ENCODE measurements at places on chromosomes 4 and X.

- no peak for DNase-seq
Observed at GRCh38 chr4:3262208-3263052, 13.5 kb downstream of the MSANTD1 start.

- no peak for DNase-seq
Observed at GRCh38 chrX:140672840-140673731, 36.5 kb upstream of the LINC00632 start.

DNA sequence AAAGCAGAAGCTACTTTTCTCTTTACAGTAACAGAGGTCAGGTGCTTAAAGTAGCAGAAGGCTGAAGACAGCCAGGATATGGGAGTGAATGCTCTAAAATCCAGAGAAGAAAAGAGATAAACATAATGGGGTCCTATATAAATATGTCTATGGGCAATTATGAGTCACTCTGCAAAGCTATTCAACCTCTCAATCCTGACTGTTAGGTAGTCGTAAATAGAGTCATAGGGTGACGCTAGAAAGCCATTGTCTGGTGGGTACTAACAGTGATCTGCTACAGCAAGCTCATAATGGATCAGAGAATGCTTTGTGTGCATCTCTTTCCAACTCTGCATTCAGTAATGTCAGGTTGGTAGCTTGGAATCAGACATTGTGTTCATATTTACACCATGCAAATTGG, 53.5 kb upstream of the PDE5A start:
- DNase-seq: no peak

GRCh38 chrX:136227948-136228838, 23.0 kb downstream of the MAP7D3 start:
- DNase-seq: no peak

DNA sequence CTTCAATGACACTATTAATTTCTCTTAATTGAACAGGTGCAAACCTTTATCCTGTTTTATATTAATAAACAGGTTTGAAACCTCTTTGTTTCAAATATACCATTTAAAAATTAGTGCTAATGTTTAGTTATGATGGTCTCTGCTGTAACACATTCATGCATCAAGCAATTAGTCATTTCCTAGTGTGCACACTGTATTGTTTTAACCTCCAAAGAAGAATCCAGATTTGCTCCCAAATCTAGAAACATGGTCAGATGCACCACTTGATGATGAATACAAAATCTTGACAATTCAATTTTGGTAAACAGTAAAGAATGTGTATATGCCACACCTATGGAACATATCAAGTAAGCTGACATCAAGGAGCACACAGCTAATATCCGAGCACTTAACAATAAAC, 157.1 kb downstream of the TRIML1 start:
- no peak for DNase-seq

- DNase-seq: no peak
Observed at GRCh38 chr4:89306486-89307177, 968 bp downstream of the GPRIN3 start.

DNA sequence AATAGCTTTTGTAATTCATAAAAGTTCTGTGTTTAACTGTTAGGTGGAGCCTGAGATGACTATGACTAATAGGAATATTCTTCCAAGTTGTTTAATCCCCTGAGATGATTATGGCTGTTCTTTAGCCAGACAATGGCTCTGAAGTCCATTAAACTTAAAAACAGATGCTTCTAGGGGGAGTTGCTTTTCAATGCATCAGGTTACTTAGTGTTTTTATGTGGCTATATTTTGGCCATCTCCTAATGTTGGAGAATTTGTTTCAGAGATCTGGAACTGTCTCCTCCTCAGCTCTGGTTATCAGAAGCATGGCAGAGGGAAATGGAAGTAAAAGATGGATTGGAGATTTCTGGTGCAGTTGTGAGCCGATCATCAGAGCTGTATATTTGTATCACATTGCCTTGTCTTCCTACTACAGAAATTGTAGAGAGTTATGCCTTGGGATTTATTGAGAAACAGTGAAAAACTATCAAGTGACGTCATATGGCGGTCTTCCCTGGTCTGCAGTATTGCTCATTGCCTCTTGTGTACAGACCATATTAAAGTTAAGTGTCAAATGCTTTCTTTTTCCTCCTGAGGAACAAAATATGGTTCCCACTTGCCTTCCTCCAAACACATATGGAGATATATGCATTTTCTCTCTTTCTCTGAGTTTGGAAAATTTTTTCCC, 29.8 kb downstream of the SGMS2 start:
- no peak for DNase-seq

DNA sequence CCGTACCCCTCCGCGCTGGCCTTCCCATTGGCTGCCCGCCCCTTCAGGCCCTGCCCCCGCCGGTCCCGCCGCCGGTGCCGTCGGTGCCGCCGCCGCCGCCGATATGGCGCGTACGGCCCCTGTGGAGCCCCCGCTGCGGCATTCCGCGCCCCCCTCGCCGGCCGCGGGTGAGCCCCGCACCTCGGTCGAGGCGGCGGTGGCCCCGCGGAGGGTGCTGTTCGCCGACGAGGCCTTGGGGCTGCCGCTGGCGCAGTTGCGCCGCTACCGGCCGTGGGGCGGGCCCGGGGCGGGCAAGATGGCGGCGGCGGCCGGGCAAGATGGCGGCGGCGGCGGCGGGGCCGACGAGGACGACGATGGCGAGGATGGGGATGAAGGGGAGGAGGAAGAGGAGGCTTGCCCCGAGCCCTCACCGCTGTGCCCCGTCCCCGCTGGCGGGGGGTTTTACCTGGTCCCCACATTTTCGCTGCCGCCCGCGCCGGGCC, at the start of gene PPP1R3F:
TSS of gene PPP1R3F (plus strand) at position 27 of the 482 bp plus-strand sequence. CDS start at position 104, 77 bp downstream.
- DNase-seq: no peak

DNA sequence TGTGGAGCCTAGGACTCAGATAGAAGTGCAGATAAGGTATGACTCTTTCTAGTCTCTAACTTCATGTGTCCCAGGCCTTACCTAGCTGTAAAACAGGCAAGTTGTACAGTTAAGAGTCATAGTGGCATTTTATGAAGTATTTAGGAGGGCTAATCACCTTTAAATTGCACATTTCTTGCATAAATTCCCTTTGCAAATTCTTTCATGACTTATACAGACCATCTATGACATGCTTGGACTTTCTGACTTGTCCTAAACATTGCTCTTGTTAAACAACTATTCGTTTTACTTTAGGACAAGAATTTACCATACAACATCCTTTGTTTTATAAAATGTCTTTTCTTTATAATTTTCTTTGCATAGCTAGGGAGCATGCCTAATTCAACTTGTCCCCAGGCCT, 7.8 kb upstream of the RRAGB start:
- no peak for DNase-seq

DNA sequence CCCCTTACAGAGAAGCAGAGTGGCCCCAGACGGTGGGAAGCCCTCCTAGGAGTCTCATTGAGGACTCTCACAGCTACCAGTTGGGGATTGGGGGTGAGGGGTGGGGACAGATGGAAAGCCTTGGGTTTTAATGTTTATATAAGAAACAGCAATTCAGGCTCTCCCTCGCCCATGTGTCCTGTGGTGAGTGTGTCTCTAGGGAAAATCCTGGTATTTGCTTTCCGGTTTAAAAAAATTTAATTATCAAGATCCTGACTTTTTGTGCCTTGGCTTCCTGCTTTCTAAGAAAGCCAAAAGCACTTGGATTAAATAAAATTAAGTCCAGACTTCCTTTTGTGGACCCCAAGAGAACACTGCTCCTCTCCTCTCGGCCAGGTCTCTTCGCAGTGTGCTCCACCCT, 93.8 kb downstream of the SOWAHB start:
- no peak for DNase-seq

DNA sequence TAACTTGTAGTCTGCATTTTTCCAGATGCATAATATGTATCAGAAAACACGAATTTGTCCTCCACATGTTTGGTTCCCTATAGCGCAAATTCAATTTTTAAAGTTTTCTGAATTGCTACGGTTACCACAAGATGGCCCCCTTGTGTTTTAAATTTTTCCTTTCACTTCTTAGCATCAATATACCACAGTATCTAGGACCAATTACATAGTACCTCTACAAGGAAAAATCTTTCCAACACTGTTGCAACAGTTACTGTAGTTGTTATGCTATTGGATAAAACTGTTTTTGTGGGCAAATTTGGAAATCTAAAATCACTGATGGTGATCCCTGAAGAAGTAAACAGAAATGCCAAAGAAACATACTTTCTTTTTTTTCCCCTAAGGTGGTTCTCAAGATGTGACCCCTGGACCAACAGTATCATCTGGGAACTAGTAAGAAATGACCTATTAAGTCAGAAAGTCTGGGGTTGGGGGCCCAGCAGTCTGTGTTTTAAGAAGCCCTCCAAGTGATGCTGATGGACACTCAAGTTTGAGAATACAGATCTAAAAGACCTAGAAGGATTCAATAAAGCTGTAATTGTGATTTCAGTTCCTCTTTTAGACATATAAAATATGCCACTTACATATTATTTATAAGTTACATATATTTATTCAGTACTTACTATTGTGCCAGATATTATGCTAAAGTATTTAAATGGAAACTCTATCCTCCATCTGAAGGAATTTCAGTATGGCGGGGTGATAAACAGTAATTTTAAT, 3.1 kb downstream of the ZGRF1 start:
- DNase-seq: peak; percentile 12

- no peak for DNase-seq
Observed at GRCh38 chrX:68999356-68999755, 165.9 kb downstream of the PJA1 start.

DNA sequence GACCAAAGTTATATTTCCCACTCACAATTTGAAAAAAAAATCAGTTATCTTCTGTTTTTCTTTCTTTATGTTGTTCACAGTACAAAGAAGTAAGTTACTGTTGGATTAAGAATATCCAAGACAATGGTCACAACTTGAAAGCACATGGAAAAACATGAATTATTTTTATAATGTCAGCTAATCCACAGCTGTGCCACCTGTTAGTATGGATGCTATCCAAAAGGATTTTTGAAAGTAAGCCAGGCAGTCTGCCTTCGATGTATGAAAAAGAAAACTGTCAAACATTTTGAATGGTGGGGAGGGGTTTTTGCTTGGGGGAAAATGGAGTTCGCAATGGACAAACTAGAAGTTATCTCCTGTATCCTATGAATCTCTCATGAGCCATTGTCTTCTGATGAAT, 6.2 kb downstream of the GPM6A start:
- no peak for DNase-seq

DNA sequence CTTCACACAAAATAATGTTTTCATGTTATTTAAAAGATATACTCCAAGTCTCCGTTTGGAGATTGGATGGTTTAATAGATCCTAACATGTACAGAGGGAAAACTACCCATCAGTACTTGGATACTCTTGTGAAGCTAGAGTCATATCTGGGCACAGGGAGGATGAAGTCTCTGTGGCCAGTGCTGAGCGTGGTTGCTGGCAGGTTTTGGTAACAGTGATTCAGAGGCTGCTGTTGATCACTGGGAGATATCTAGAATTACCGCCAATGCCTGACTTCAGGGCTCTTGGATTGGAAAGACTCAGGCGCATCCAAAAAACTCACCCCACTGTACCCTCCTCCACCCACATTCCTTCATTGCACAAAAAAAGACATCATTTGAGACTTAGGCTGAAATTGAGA, 107.2 kb upstream of the PGRMC2 start:
- no peak for DNase-seq

- no peak for DNase-seq
Observed at GRCh38 chrX:16856744-16857143, 13.4 kb downstream of the RBBP7 start.

DNA sequence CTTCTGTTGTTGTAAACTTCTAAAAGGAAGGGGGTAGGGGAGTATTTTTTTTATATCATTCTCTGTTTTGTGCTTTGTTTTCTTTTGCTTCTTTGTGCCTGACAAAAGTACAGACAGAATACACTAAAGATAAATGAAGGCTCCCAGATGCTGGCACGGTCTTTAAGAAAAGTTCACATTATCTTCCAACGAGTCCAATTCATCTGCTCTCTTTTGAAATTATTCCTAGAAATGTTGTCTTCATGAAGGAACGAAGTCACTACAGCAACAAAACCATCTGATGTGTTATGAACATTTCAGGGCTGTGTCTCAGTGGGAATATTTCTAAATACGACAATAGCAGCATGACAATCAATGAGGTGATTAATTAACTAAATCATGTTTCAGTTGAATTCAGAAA, 813.8 kb upstream of the HTR2C start:
- DNase-seq: no peak

GRCh38 chr4:13599159-13599558, 28.4 kb downstream of the BOD1L1 start:
- no peak for DNase-seq

- no peak for DNase-seq
Observed at GRCh38 chrX:5774446-5774845, 454.2 kb downstream of the NLGN4X start.

- DNase-seq: no peak
Observed at GRCh38 chr4:66574145-66574978, 904.1 kb upstream of the EPHA5 start.

All from HL-60 (cell line).